ENCODE measurements at places on chromosomes 6 and 20.

DNA sequence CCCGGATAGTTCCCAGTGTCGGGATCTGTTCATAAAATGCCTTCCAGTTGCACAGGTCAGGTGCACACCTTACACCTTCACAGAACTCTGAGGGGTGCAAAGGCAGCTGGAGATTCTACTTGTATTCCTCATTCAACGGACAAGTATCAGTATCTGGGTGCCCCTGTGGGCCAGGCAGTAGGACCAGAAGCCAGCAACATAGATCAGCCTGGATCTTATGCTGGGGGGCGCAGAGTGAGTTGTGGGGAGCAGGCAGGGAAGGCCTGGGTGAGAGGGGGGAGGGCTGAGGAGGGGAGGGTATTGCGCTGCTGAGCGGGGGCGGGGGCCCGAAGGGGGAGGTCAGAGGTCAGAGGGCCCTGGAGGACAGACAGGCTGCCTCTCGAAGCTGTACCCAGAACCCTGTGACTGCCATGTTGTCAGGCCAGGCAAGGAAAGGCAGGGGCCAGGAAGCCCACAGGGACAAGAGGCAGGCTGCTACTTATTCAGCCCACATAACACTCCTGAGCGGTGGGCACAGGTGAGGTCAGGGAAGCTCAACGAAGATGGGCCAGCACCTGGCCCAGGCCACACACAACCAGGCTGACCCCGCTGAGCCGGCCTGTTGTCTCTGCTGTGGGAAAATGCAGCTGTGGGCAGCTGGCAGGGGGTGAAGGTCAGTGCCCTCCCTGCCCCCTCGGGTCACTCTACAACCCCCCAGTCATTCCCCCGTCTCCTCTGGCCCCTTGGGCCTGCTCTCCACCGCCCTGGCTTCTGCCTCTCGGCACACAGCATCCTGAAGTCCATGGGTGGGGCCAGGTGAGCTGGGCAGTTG is 1.1 kb downstream of the OPRL1 start:
- DNase-seq, result no peak
- peak overlapping the region; percentile 81 for H3K4me3 ChIP-seq
- H3K36me3 ChIP-seq, result no peaks in the 10 kb centered on the region
- no peaks in the 10 kb centered on the region for H3K4me1 ChIP-seq
- peaks cover 24% of the 10 kb centered on the region for H3K27me3 ChIP-seq

- H3K4me1 ChIP-seq, result no peaks in the 10 kb centered on the region
- no peaks in the 10 kb centered on the region for H3K36me3 ChIP-seq
- peak within 1 kb of the TSS; percentile 48 for H3K4me3 ChIP-seq
- peak within 1 kb of the TSS; percentile 75 for H3K27ac ChIP-seq
Measured at GRCh38 chr20:64080013-64080812, at the start of gene OPRL1. Gene OPRL1, plus strand, starts transcription at chr20:64080082. Its CDS starts 12,639 bp downstream, at chr20:64092721.

GRCh38 chr20:4966826-4967751 is 34.2 kb downstream of the SLC23A2 start:
- H3K4me1 ChIP-seq, result peaks cover 18% of the 10 kb centered on the region
- no peak for DNase-seq
- no peaks in the 10 kb centered on the region for H3K27me3 ChIP-seq
- H3K27ac ChIP-seq, result no peak overlapping the region

DNA sequence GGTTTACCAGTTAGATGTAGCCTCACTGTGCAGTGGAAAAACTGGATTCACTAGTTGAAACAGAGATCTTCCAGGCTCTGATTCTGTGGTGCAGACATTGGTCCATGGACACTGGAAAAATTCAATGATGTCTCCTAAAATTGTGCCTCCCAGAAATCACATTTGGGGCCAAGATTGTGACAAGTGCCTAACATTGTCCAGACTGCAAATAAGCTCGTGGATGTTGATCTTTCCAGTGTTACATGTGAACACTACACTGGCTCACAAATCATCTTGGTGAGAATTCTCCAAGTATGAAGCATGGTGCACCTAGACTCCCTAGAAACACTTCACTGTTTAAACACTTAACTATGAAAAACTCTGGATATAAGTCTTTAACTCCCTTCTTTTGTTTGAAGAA is 140.4 kb downstream of the HAO1 start:
- no peaks in the 10 kb centered on the region for H3K4me1 ChIP-seq
- no peaks in the 10 kb centered on the region for H3K36me3 ChIP-seq
- no peak for DNase-seq
- no peaks in the 10 kb centered on the region for H3K27me3 ChIP-seq
- no peak overlapping the region for H3K27ac ChIP-seq

DNA sequence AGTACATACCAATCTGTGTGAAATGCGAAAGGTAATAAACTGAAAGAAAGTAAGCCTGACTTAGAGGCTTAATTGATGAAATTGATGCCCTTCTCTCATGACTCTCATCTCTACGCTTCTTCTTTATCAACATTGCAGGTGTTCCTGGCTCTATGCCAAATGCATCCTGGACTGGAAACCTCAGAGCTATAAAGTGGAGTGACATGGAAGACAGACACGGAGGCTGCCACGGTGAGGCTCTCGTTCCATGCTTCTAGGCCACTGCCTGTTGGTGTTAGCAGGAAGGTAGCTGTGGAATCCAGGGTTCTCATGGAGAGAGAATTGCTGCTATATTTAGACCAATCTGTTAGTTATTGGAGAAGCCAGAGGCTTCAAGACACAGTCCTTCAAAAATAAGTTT is 73.2 kb downstream of the C6orf52 start:
- H3K27ac ChIP-seq, result no peak overlapping the region
- H3K4me1 ChIP-seq, result no peaks in the 10 kb centered on the region
- no peaks in the 10 kb centered on the region for H3K36me3 ChIP-seq
- DNase-seq, result no peak

DNA sequence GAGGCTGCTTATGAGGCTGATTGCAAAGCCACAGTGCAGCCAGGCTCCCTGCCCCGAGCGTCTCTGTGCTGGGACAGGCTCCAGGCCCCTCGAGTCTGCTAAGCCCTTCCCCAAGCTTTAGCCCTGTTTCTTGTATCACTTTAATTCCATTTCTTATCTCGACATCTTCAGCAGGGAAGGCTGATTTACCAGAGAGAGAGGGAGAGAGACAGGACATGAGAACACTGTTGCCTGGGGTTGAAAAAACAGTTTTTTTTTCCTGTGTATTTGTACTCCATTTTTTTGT is 386.5 kb downstream of the SMOC2 start:
- no peaks in the 10 kb centered on the region for H3K36me3 ChIP-seq
- H3K4me3 ChIP-seq, result no peak overlapping the region
- DNase-seq, result no peak
- H3K4me1 ChIP-seq, result no peaks in the 10 kb centered on the region

DNA sequence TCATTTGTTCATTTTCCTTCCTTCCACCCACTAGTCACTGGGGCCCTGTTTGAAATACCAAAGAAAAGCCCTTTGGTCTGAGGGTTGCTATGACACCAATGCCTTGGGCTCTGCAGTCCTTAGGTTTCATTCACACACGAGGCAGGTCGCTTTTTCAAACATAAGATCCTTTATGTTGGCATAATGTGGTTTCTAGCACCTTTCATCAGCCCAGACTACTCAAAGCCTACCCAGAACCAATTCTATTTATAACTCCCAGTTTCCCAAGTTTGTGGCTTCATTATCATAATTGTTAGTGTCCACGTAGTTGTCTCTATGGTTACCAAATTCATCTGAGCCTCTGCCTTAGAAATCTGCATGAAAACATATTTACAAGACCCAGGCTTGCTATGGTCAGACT is 6.6 kb upstream of the TP53RK start:
- no peak overlapping the region for H3K27ac ChIP-seq
- DNase-seq, result no peak
- H3K4me3 ChIP-seq, result no peak overlapping the region
- no peaks in the 10 kb centered on the region for H3K36me3 ChIP-seq

DNA sequence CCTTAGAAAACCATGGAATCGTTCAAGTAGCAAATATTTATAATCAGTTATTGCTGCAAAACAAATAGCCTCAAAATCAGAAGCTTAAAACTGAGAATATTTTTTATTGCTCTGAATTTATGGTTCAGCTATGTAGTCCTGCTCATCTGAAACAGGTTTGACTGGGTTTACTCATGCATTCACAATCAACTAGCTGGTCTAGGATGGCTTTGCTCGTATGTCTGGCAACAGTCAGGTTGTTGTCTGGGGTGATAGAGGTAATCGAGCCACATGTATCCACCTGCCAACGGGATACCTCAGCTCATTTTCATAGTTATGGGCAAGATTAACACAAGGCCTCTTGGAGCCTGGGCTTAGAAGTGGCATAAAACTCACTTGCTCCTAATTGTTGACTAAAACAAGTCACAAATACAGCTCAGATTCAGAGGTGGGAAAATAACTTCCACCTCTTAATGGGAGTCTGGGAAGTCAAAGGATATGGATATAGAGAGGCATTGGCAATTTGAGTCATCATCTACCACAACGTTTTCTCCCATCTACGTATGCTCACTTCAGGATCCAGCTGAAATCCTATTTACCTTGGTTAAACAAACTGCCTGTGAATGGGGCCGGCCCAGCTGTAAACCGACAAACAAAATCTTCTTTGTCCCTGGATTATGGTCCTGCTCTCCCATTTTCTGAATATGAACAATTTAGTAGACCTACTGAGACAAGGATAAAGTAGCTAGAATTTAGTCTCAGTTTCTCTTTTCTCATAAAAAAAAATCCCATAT is 54.5 kb upstream of the TENT5A start:
- no peaks in the 10 kb centered on the region for H3K27me3 ChIP-seq
- no peaks in the 10 kb centered on the region for H3K36me3 ChIP-seq
- no peak overlapping the region for H3K4me3 ChIP-seq
- no peaks in the 10 kb centered on the region for H3K4me1 ChIP-seq
- no peak overlapping the region for H3K27ac ChIP-seq
- no peak for DNase-seq

DNA sequence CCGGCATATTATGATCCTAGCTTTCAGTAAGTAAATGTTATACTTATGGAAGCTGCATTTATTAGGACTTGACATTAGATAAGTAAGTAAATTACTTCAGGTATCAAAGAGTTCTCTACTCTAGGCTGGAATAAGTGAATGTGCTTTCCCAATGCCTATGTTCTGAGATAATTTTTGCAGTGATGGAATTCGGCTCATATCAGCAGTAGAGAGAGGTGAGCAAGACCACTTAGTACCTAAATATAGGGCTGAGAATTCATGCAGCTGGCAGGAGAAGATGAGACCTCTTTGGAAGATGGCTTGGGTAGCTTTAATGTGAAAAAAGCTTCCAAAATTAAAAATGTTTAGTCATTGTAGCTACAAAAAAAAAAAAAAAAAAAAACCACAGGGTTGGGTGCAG is 13.3 kb upstream of the BEND3 start:
- no peak overlapping the region for H3K4me3 ChIP-seq
- no peaks in the 10 kb centered on the region for H3K27me3 ChIP-seq
- no peaks in the 10 kb centered on the region for H3K4me1 ChIP-seq
- no peaks in the 10 kb centered on the region for H3K36me3 ChIP-seq

- DNase-seq, result no peak
- H3K4me1 ChIP-seq, result no peaks in the 10 kb centered on the region
- no peaks in the 10 kb centered on the region for H3K36me3 ChIP-seq
- H3K27me3 ChIP-seq, result no peaks in the 10 kb centered on the region
Measured at GRCh38 chr6:155093430-155093829, 98.3 kb downstream of the TIAM2 start.

- H3K27ac ChIP-seq, result no peak overlapping the region
- H3K4me3 ChIP-seq, result no peak overlapping the region
- H3K27me3 ChIP-seq, result no peaks in the 10 kb centered on the region
- no peak for DNase-seq
- no peaks in the 10 kb centered on the region for H3K36me3 ChIP-seq
- no peaks in the 10 kb centered on the region for H3K4me1 ChIP-seq
Measured at GRCh38 chr6:112409311-112409710, 62.2 kb downstream of the RFPL4B start.

GRCh38 chr6:116111552-116112528 is 11.2 kb downstream of the NT5DC1 start:
- H3K27ac ChIP-seq, result no peak overlapping the region
- H3K4me1 ChIP-seq, result no peaks in the 10 kb centered on the region
- DNase-seq, result peak; percentile 16
- H3K27me3 ChIP-seq, result no peaks in the 10 kb centered on the region
- H3K4me3 ChIP-seq, result no peak overlapping the region
- H3K36me3 ChIP-seq, result peaks cover 66% of the 10 kb centered on the region

DNA sequence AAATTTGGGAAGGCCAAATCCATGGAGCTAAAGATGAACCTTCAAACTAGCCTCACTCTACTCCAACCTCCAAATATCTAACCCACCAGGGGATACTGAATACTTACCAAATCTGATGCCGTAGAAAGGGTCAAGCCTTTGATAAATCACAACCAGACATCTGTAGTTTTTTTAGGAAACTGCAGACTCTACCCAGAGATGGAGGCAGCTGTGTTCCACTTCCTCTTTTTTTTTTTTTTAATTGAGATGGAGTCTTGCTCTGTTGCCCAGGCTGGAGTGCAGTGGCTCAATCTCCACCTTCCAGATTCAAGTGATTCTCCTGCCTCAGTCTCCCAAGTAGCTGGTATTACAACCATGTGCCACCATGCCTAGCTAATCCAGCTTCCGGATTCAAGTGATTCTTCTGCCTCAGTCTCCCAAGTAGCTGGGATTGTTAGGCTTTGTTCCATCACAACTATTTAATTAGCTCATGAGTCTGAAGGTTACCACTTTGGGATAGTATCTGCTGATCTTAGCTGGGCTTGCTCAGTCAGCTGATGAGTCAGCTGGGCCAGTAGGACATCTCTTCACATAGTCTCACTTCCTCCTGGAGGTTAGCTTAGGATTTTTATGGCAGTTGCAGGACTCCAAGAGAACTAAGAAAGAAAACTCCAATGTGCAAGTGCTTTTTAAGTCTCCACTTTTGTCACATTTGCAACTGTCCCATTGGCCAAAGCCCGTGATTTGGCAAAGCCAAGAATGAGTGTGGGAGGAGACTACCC is 13.3 kb downstream of the FRK start:
- DNase-seq, result no peak
- no peak overlapping the region for H3K27ac ChIP-seq
- H3K27me3 ChIP-seq, result no peaks in the 10 kb centered on the region

DNA sequence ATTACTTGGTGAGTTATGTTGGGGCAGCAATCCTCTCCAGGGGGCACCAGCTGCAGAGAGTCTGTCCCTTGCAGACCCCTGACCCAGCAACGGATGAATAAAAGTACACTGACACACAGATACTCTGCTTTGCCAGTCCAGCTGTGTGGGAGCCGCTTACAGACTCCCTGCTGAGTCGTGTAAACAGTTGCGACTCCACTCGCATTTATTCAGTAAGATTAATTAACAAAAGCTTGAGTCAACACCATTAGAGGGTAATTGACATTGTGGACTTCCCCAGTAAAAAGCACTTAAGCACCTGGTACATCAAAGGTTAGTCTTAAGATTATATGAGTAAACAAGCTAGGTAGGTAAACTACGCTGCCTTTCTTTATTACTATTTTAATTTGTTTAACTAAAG is 92.0 kb upstream of the TMEM181 start:
- no peak for DNase-seq
- H3K4me3 ChIP-seq, result no peak overlapping the region
- H3K4me1 ChIP-seq, result no peaks in the 10 kb centered on the region
- H3K27ac ChIP-seq, result no peak overlapping the region
- H3K36me3 ChIP-seq, result peaks cover 40% of the 10 kb centered on the region
- no peaks in the 10 kb centered on the region for H3K27me3 ChIP-seq

GRCh38 chr6:149990661-149991471 is 27.1 kb downstream of the ULBP1 start:
- H3K27me3 ChIP-seq, result peaks cover 100% of the 10 kb centered on the region
- H3K36me3 ChIP-seq, result no peaks in the 10 kb centered on the region
- DNase-seq, result no peak
- H3K27ac ChIP-seq, result no peak overlapping the region
- H3K4me1 ChIP-seq, result peaks cover 7% of the 10 kb centered on the region
